ENCODE measurements at places on chromosomes 12 and 14.

- no peak for DNase-seq
Observed at GRCh38 chr14:32403021-32403420, 73.9 kb downstream of the AKAP6 start.

GRCh38 chr14:74641601-74642391, 29.8 kb upstream of the LTBP2 start:
- DNase-seq, result no peak

DNA sequence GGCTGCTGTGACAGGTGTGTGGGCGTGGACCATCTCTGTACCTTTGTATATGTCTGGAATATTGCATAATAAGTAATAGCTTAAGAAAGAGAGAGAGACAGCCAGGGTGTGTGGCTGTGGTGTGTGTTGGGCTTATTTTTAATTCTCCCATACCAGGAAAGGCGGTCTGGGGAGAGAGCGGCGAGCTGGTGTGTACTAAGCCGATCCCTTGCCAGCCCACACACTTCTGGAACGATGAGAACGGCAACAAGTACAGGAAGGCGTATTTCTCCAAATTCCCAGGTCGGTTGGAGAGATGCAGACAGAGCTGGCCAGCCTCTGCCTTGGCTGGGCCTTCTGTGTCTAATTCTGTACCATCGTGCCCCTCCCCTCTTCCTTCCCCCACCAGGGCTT, 63.9 kb downstream of the AACS start:
- no peak for DNase-seq

DNA sequence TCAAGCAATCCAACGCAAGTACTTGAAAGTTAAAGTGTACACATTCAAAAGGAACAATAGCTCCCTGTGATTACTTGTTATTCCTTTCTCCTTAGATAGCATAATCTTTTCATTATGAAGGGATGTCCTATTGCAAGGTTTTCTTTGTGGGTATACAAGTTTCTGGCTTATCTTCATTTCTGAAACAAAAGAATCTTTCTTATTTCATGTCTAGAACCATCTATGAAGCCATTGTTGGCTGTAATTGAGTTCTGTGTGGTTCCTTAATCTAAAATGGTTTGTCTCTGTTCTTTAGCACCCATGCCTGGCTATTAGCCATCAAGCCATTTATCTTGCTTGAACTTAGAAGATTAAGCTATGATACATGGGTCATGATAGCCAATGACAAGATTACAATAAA, 95.0 kb downstream of the VEZT start:
- DNase-seq, result no peak
